A549 treated with GW870086 at 1 μM for 4 hours (cell line): ENCODE measurements at places on chromosomes 3 and 15. TPM values are rescaled to one million over a fixed set of nuclear protein-coding genes. Genes with fewer than 3 reads are reported as not detected.

SH2D7 gene
- not detected in 5 replicates for total RNA-seq

SLC24A5 gene
- not detected in 5 replicates for total RNA-seq

ZNF620 gene
- 1.0 to 2.0 TPM (median 1.4 TPM) in 5 replicates for total RNA-seq

CAMP gene
- not detected in 5 replicates for total RNA-seq

CDCP1 gene
- 9.8 to 11.7 TPM (median 10.5 TPM) in 5 replicates for total RNA-seq

AHSG gene
- 0.16 TPM in 1 of 5 replicates, not detected in the others for total RNA-seq

DCBLD2 gene
- 160 to 244 TPM (median 228 TPM) in 5 replicates for total RNA-seq

ZPLD1 gene
- total RNA-seq: not detected in 5 replicates

GRAMD1C gene
- 0.47 to 1.2 TPM (median 0.96 TPM) in 5 replicates for total RNA-seq

SV2B gene
- total RNA-seq: 0.06 to 0.15 TPM (median 0.12 TPM) in 4 of 5 replicates, not detected in the other

SUMF1 gene
- total RNA-seq: 19.5 to 23.5 TPM (median 21.0 TPM) in 5 replicates

EFCAB12 gene
- 0.73 to 1.00 TPM (median 0.80 TPM) in 5 replicates for total RNA-seq

STARD9 gene
- total RNA-seq: 1.6 to 2.0 TPM (median 1.7 TPM) in 5 replicates

GOLGA6L7 gene
- not detected in 5 replicates for total RNA-seq

CD80 gene
- total RNA-seq: not detected in 5 replicates

CIB2 gene
- total RNA-seq: 22.9 to 30.2 TPM (median 28.6 TPM) in 5 replicates

CD86 gene
- total RNA-seq: 0.10 TPM in 1 of 5 replicates, not detected in the others

DPH6 gene
- total RNA-seq: 12.4 to 15.2 TPM (median 13.4 TPM) in 5 replicates

MEX3B gene
- 2.8 to 5.2 TPM (median 4.8 TPM) in 5 replicates for total RNA-seq

ARHGEF26 gene
- total RNA-seq: 7.1 to 10.1 TPM (median 8.7 TPM) in 5 replicates

PLSCR2 gene
- total RNA-seq: not detected in 5 replicates

RHCG gene
- 40.7 to 52.9 TPM (median 46.6 TPM) in 5 replicates for total RNA-seq

EPHA6 gene
- 0.06 to 0.13 TPM (median 0.11 TPM) in 3 of 5 replicates, not detected in the others for total RNA-seq
